Immature natural killer cell (primary cell): ENCODE measurements at places on chromosomes 7 and 10.
A peak's percentile ranks its signal among the peaks of the same experiment; 100 is the strongest.

- H3K4me3 ChIP-seq, result no peak overlapping the region
- peaks cover 36% of the 10 kb centered on the region for H3K4me1 ChIP-seq
- no peak for DNase-seq
- peaks cover 4% of the 10 kb centered on the region for H3K27me3 ChIP-seq
Measured at GRCh38 chr10:28300027-28300426, 2.8 kb downstream of the MPP7 start.

DNA sequence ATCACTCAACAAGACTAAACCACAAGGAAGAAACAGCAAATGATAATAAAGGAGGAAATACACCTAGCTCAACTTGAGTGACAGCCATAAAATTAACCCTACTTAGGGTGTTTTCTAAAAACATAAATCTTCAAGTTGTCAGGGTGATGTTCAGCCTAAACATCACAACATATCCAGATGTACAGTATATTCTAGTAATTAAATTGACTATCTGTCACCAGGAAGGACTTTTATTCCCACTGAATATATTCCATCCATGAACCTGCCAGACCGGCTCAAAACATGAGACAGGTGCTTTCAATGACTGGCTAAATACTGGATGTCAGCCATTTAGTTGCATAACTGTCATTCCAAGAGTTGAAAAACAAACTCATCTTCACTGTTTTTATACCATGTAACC lies 298.1 kb upstream of the NEBL start:
- no peaks in the 10 kb centered on the region for H3K36me3 ChIP-seq
- no peak overlapping the region for H3K4me3 ChIP-seq
- no peak overlapping the region for H3K27ac ChIP-seq
- peaks cover 4% of the 10 kb centered on the region for H3K27me3 ChIP-seq

GRCh38 chr7:76283254-76284159 lies 19.0 kb upstream of the HSPB1 start:
- H3K4me1 ChIP-seq, result peaks cover 6% of the 10 kb centered on the region
- peak overlapping the region; percentile 33 for H3K4me3 ChIP-seq
- no peak overlapping the region for H3K27ac ChIP-seq
- H3K27me3 ChIP-seq, result peaks cover 12% of the 10 kb centered on the region

DNA sequence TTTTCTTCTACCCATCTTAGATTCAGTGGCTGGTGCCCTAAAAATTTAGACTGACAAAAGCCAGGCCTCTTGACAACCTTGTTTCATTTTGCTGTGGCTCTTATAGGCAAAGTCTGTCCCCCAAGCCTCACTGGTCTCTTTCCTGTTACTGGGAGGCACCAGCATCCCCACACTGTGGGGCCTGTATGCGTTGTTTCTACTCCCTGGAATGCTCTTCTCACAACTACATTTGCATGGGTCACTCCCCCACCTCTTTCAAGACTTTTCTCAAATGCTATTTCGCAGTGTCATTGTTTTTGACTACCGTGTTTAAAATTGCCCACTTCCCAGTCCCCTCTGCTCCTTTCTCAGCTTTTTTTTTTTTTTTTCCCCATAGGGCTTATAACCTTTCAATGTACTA lies 108.7 kb upstream of the DGKB start:
- H3K36me3 ChIP-seq, result no peaks in the 10 kb centered on the region
- H3K27ac ChIP-seq, result no peak overlapping the region
- DNase-seq, result no peak
- no peak overlapping the region for H3K4me3 ChIP-seq
- H3K27me3 ChIP-seq, result no peaks in the 10 kb centered on the region
- no peaks in the 10 kb centered on the region for H3K4me1 ChIP-seq

DNA sequence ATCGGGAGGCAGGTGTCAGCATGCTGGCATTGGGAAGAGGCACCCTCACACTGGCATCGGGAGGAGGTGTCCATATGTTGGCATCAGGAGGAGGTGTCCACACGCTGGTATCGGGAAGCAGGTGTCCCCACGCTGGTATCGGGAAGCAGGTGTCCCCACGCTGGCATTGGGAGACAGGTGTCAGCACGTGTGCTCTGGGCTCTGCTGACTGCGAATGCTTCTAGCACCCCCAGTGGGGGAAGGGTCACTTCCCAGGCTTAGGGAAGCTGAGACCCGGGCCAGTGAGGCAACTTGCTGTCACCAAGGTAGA lies 92.5 kb upstream of the IKZF1 start:
- no peak for DNase-seq
- peaks cover 3% of the 10 kb centered on the region for H3K27me3 ChIP-seq
- no peak overlapping the region for H3K27ac ChIP-seq
- no peaks in the 10 kb centered on the region for H3K36me3 ChIP-seq
